ENCODE measurements at places on chromosomes 5 and 9.
A peak's percentile ranks its signal among the peaks of the same experiment; 100 is the strongest.

GRCh38 chr9:135228345-135228982 is 141.0 kb downstream of the OLFM1 start:
- no peak for DNase-seq

- DNase-seq, result peak; percentile 15
These were observed 29.0 kb upstream of the PUM3 start for GRCh38 chr9:2872931-2873323.

GRCh38 chr9:37769306-37769705 is 15.6 kb downstream of the EXOSC3 start:
- DNase-seq, result no peak

- DNase-seq, result no peak
These were observed 200.3 kb downstream of the SNX18 start for GRCh38 chr5:54717870-54718269.

DNA sequence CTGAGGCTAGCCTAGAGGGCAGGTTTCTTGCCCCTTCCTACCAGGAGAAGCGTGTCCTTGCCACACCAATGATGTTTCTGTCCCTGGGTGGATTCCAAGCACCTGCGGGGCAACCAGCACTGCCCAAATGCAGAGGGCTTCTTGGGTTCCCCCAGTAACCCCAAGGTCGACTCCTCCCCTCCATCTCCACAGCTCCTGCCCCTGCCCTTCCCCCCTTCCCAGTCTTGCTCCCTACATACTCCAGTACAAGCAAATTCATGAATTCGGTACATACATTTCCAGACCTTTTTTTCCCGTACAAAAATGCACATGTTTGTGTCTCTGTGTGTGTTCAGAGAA is 12.8 kb upstream of the JADE2 start:
- no peak for DNase-seq

- no peak for DNase-seq
These were observed 218.6 kb downstream of the SEMA6A start for GRCh38 chr5:116355819-116356601.

DNA sequence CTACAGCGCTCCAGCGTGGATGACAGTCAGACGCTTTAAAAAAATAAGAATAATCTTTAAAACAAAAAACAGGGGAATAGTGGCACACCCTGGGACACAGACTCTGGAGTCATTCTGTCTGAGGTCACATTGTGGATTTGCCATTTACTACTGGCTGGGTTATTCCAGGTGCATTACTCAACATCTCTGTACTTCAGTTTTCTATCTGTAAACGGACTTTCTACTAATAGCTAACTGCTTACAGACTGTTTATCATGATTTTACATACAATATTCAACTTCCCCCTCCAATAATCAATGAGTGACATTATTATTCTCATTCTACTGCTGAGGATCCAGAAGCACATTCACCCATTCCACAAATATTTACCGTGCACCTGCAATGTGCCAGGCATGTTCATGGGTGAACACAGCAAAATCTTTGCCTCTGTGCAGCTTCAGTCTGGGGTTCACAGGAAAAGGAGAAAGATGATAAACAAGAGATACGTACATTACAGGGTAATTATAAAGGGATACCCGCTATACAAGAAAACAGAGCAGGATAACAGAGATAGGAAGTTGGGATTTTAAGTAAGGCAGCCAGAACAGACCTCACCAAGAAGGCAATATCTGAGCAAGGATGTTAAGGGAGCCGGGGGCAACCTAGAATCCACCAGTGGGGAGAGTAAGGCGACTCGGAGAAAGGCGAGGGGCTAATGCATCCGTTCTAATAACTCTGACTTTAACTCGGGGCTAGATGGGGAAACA is 984 bp upstream of the RAD23B start:
- DNase-seq, result peak; percentile 14

GRCh38 chr5:118692811-118693342 is 295.5 kb downstream of the DTWD2 start:
- DNase-seq, result no peak

GRCh38 chr9:131449276-131449675 is 53.4 kb upstream of the POMT1 start:
- peak; percentile 2 for DNase-seq

- no peak for DNase-seq
These were observed 18.4 kb downstream of the CEL start for GRCh38 chr9:133080161-133080560.

DNA sequence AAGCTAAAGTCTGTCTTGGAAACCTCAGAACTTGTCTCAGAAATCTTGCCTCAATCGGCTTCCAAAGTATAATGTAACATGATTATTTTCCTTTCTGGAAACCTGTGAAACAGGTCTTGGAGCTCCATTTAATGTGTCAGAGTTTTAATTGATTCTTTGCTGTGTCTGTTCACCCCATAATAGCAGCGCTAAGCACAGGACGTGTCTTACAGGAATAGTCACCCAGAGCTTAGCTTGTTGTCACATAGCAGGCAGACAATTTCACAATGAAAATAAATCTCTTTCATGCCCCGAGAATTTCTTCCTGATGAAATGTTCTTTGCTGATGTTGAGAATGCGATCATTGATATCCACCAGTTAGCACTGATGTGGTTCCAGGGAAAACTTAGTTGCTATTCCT is 40.2 kb upstream of the PTPN3 start:
- no peak for DNase-seq

- DNase-seq, result no peak
These were observed 34.0 kb downstream of the CSF1R start for GRCh38 chr5:150052226-150052955.

- no peak for DNase-seq
These were observed 45.9 kb upstream of the MTMR12 start for GRCh38 chr5:32358611-32359010.

DNA sequence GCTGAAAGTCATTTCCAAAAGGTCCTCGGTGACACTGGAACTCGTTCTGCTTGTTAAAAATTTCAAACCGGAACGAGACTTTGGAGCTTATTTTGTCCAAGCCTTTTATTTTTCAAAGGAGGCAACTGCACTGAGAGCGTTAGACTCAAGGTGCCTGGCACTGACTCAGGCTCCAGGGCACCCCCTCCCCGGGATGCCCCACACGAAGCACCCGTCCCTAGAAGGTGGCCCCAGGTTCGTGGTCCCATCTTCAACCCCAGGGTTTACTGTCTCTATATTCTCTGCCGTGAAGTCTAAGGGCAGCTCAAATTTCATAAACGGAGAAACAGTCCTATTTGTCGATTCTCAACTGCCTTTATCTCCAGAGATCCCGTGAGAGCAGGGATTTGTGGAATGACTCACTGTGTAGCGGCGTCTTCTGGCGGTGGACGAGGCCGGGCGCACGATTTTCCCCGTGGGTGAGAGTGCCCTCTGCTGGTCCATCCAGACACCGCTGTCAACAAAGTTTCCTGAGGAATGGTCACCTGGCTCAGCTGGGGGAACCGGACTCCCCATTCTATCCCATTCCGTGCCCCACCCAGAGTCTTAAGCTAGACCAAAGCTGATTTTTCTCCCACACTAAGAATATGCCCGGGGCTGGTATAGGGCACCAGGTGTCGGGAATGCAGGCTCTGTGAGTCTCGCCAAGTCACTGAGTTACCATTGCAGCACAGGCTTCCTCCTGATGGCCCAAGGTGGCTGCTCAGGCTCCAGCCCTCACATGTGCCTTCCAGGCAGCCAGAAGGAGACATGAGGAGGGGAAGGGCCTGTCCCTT is 27.1 kb upstream of the SLC6A19 start:
- DNase-seq, result peak; percentile 28

DNA sequence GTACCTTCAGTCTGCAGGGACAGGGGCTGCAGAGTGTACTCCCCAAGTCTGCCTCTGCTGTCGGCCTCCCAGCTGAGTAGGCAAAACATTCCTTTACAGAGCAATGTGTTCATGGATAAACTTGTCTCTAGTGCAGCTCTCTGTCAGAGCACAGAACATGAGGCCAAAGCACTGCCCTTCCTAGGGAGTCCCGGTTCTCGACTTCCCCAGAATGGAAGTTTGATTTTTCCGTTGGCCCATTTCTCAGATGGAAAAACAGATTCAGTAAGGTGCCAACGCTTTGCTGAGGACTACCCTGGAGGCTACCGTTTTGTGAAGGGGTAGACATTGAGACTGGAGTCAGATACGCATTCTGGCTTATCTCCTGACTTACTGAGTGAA is 422 bp upstream of the TRIM32 start:
- DNase-seq, result no peak

DNA sequence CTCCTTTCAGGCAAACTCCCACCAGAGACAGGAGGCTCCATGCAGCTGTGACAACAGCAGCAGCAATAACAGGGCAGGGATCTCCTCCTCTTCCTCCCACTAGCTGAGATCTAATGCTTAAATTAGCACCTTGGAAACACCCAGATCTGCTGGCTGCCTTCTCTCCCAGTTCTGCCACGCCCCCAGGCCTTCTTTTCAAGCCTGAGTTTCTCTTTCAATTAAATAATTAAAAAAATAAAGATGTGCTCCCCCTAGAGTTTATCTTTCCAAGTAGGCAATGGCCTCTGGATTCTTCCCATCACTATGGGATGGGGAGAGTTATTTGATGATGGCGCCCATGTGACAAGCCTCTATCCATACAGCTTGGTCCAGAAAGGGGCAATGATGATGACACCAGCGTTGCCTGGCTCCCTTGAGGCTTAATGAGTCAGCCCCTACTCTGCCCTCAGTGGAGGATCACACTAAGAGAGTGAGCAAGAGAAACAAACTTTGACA is 3.8 kb downstream of the FAM219A start:
- DNase-seq, result no peak

DNA sequence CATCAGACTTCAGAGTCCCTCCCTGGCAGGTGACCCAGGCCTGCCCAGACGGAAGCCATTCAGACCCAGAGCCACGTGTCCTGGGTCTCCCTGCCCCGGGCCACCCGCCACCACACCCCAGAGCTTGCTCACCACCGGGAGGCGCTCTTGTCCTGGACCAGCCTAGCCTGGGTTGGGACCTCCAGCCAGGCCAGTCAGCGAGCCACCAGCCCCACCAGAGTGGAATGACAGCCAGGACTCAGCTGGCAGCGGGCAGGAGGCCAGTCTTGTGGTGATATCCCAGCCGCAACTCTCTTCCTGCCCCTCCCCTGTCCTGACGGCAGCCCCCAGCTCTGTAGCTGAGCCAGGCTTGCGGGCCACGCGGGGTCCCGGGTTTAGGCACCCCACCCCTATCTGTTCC is 1.7 kb upstream of the PTGDS start:
- peak; percentile 33 for DNase-seq

DNA sequence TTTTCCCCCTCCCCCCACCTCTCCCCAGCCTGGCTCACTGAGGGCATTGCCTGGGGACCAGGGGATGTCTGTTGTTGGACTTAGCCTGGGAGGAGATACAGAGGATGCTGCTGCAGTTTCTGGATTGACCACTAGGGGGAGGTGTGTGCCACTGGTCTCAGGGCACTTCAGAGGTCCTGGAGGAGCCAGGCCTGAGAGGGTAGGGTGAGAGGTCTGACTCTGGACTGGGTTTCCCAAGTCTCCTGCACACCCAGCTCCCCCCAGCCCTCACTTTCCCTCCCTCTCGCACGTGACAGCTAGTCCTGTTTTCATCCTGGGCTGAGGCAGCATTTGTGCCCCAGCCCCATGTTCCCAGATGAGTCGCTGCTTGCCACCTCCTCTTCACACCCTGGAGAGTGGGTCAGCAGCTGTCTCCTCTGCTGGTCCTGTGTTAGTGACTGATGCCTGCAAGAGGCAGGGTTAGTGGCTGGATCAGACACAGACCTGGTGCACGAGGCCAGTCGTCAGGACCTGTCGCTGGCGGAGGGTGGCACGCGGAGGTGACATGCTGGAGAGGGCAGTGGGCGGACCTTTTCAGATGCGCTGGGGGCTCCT is 4.4 kb downstream of the IL3 start:
- peak; percentile 82 for DNase-seq

- DNase-seq, result no peak
These were observed 122.9 kb upstream of the NFIL3 start for GRCh38 chr9:91546574-91546973.

DNA sequence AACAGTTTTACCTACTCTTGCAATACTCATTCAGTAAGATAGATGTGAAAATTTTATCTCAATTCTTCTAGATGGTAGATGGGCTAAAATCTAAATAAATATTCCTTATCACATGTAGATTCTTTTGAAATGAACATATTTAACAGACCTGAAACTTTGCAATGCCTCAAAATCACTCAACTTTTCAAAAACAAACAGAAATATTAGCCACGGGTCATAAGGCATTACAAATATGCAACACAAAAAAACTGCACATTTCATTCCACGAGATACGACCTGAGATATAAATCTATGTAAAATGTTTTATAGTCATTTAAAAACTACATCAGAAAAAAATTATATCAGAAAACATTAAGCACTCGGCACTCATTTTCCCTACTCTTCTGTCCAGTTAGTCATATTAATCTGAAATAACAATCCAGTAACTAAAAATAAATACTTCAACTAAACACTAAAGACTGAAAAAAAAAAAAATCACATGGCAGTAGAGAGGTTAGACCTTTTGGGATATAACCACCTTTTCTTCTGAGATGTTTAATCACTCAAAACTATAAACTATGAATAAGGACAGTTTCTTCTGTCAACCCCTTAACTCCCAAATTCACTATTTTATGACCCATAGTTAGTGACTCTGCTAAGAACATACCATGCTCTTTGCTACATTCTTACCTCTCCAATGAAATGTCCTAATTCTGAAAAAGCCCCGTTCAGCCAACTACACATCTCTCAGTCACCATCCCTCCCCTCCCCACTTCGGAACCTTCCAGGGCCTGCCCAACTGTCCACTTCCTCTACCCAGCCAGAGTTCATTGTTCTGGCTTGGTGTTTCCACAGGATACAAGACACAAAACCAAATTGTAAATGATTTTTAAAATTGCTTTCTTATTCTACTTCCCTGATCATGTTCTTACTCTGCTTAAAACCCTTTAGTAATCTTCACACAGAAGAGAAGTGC is 6.4 kb downstream of the HOMER1 start:
- no peak for DNase-seq

- DNase-seq, result no peak
These were observed 510.9 kb downstream of the ZNF608 start for GRCh38 chr5:124235576-124235975.

DNA sequence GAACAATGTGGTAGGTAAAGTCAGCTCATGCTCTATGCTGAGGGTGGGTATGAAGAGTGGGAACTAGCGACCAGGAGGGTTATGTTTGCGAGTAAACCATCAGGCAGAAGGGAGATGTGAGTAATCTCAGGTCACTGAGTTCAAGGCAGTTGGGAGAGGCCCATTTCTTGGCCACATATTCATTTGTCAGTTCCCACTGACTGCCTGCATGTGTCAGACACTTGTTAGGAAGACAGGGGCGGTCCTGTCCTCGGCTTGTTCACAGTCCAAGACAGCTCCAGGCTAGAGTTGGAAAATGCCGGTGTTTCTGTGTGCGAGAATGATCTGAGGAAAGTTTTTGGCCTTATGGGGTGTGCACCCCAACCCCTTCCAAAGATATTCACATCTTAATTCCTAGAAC is 48.6 kb upstream of the GDNF start:
- no peak for DNase-seq

GRCh38 chr5:156759156-156759555 is 90.9 kb upstream of the PPP1R2B start:
- no peak for DNase-seq
